ENCODE measurements at places on chromosomes 16 and 17. TPM values are rescaled to one million over a fixed set of nuclear protein-coding genes. Genes with fewer than 3 reads are reported as not detected.

MGRN1 gene
- polyA plus RNA-seq, result 51.9 TPM

ITGB4 gene
- polyA plus RNA-seq, result 14.7 TPM

TVP23A gene
- polyA plus RNA-seq, result 3.8 TPM

SPHK1 gene
- 3.8 TPM for polyA plus RNA-seq

TBC1D3G gene
- polyA plus RNA-seq, result not detected

BICDL2 gene
- 2.5 TPM for polyA plus RNA-seq

ACSM2A gene
- 58.3 TPM for polyA plus RNA-seq

DNA sequence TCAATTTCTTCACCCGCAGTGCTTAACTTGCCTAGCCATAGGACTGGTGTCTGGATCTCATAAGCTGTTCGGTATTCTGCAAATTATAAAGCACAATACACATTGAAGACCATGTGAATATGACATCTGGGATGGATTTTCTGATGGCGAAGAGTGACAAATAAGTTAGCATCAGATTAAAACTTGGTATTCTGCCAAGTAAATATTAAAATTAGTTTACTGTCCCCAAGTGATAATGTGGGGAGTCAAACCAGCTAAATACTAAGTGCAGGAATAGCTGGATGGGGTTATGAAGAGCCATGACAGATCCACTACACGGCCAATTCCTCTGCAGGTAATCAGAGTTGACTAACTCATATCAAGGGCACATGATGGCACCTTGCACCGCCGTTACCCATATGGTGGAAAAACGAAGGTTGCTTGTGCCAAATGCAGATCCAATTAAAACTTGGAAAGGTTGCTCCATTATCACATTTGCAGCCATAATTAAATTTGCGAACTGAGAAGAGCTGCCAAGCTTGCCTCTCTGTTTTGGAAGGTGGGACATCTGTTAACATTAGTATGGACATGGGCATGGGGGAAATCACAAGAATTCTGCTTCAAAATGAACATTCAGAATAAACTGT lies 114.9 kb upstream of the TOM1L1 start:
- no peak for DNase-seq

- DNase-seq, result no peak
Observed at GRCh38 chr17:41810659-41811548, 845 bp downstream of the P3H4 start.

GRCh38 chr17:38605841-38606645 lies at the start of gene SRCIN1:
TSS of gene SRCIN1 (minus strand) at chr17:38605952. CDS start at chr17:38605705, 247 bp downstream.
- no peak for DNase-seq

- DNase-seq, result no peak
Observed at GRCh38 chr16:31298958-31299357, 39.2 kb downstream of the ITGAM start.

- DNase-seq, result no peak
Observed at GRCh38 chr16:85839681-85840240, 40.3 kb downstream of the COX4I1 start.

DNA sequence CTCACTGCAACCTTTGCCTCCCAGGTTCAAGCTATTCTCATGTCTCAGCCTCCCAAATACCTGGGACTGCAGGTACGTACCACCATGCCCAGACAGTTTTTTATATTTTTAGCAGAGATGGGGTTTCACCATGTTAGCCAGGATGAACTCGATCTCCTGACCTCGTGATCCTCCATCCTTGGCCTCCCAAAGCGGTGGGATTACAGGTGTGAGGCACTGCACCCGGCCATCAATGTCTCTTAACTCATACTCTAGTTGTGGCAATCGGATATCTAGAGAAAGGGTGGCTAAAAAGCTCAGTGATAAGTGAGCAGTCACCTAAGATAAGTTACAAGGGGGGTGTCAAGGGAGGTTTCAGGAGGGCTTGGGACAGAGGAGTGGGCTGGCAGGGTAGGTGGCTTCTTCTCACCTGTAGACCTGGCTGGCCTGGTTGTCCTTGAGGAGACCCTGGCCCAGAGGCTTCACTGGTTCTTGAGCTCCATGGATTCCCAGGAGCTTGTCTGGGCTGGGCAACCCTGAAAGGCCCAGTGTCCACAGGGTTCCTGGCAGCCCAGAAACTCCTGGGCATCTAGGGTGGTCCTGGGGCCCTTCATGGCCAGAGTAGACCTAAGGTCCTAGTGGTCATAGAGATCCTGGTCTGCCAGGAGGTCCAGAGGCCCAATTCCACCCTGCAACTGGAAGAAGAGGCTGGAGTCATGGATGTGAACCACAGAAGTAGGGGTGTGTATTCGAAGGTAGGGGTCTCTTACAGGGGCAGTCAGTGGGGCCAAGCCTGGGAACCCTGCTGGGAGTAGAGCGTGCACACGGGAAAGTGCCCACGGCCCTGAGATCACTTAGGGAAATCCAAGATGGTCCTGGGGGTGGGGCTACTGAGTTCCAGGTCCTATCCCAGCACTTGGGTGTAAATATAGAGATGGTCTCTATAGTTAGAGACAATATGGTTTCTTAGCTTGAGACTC lies 12.7 kb upstream of the IGFBP4 start:
- DNase-seq, result no peak

DNA sequence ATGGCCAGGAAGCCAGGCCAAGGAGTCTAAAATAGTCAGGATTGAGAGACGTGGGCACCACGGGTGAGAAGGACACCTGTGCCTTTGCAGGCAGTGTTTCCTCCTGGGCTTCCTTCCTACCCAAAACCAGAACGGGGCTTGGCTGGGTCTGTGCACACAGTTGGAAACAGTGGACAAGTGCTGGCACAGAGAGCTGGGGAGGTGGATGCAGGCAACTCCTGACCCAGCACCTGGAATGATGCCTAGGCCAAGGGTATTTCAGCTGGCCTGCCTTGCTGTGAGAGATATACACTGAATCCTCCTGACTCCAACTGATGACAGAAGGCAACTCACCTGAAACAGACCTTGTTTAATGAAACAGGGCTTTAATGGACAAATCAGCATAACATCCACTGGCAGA lies 186.2 kb downstream of the SLC39A11 start:
- no peak for DNase-seq

- DNase-seq, result peak; percentile 25
Observed at GRCh38 chr16:77556201-77556873, 121.5 kb upstream of the ADAMTS18 start.

DNA sequence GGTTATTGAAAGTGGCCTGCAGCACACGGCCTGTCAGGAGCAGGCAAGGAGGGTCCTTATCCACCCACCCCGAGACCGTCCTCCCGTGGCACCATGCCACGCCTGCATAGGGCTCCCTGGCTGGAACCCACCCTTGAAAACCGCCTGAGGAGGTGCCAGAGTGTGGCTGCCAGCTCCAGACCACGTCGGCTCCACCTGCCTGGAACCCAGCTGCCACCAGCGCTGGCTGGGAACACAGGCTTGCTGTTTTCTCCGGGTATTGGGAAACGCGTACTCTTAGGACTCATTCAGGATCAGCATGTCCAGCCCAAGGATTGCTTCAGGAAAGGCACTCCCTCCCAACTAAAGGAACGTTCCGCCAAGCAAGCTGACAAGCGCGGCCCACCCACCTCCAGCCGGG lies 6.7 kb downstream of the ARL16 start:
- no peak for DNase-seq

GRCh38 chr17:1229349-1229899 lies 40.8 kb upstream of the BHLHA9 start:
- no peak for DNase-seq

DNA sequence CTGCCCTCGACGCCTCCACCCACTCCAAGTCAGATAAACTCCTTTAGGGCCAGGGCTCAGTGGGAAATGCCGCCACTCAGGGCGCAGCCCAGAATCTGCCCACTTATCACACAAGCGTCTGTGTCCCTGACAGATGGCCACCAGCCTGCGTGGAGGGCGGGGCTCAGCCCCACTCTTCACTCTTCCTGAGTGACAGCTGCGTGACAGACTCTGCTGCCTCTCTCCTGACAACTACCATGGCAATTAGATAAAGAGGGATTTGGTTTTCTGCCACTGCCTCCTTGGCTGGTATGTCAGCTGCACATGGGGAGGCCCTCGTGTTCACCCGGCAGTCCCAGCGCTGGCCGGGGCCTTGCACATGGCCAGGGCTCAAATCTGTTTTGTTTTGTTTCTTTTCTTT lies 96.2 kb downstream of the RTN4RL1 start:
- no peak for DNase-seq

DNA sequence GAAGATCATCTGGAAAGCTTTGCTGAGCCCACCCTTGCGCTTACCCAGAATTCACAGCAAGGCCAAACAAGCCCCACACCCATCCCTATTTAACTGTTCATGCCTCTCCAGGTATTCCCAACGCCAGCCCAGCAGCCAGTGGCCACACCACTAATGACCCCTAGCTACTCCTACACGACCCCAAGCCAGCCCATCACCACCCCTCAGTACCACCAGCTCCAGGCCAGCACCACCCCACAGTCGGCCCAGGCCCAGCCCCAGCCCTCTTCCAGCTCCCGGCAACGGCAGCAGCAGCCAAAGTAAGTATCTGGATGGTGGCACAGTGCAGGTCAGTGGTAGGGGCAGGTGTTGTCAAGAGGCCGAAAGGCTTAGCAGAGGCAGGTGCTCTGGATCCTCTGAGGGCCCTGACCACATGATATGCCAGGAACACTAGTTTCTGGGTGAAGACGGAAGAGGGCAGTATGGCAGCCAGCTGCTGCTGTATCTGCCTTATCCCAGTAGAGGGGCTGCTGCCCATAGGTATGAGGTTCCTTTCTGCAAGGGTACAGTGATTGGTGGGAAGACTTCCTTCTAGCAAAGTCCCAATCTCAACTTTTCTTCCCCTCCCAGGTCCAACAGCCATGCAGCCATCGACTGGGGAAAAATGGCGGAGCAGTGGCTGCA lies 10.7 kb downstream of the PROCA1 start:
- DNase-seq, result no peak

- no peak for DNase-seq
Observed at GRCh38 chr17:259341-259976, 78.0 kb upstream of the DOC2B start.

- DNase-seq, result no peak
Observed at GRCh38 chr16:1298406-1298805, 11.0 kb upstream of the UBE2I start.

DNA sequence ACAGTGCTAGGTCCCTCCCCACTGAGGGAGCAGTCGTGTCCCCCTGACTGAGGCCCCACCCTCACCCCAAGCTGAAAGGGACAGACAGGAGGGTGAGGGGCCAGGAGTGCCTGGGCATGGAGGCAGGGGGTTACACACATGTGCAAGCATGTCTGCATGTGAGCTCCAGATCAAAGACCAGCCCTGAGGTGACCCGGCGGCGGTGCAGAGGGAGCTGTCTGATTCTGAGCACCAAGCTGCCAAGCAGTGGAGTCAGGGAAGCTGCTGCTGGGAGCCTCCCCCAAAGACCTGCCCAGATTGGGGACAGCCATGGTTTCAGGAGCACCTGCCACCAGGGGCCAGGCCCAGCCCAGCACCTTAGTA lies 5.5 kb downstream of the DLX3 start:
- no peak for DNase-seq

DNA sequence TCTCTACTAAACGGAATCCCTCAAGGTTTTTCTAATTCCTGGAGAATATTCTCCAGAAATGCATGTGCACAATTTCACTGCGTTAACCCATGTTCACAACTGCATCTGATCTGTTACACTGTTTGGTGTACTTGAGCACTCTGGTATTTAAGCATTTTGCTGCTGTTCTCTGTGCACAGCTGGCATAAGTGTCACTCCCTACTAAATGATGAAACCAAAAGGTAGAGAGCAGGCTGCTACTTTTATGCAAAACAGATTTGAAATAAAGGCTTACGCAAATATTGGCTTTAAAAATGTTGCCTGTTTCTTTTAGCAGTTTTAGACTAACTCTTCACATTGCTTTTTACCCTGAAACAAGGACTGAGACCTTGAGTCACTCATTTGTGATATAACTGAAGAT lies 41.7 kb downstream of the ESRP2 start:
- DNase-seq, result no peak

- DNase-seq, result no peak
Observed at GRCh38 chr16:4972938-4973587, 14.9 kb downstream of the SEC14L5 start.

DNA sequence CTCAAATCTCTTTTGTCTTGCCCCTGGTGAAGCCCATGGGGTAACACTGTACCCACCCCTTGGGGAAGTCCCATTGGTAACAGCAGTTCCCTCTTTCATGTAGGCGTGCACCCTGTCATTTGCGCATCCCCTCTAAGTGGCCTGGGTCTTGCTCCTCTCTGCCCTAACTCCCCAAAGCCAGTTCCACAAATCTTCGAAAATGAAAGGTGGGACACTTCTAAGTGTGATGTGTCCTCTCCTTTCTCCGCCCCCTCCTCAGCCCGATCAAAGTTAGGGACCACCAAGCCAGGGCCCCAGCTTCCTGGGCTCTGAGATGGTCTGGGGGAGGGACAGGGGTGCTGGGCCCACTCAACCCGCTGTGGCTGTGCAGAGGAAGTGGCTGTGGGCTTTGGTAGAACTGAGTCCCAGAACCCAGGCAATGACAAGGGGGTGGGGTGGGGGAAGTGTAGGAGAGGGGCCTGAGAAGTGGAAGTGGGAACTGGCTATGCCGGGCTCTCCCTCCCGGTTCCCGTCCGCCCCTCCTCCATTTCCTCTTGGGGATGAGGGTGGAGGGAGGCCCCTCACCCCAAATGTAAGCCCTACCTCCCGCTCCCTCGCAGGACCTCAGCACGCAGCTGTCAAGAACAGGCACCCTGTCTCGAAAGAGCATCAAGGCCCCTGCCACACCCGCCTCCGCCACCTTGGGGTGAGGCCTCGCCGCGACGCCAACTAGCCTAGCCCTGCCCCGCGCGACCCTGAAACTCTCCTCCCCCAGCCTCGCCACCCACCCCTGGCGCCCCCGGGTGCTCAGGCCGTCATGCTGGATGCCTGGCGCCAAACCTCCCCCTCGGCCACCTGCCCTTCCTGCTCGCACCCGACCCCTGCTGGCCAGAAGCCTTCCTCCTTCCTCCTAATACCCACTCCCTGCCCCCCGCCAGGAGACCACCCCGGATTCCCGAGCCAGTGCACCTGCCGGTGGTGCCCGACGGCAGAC lies 8.7 kb downstream of the ABI3 start:
- no peak for DNase-seq

DNA sequence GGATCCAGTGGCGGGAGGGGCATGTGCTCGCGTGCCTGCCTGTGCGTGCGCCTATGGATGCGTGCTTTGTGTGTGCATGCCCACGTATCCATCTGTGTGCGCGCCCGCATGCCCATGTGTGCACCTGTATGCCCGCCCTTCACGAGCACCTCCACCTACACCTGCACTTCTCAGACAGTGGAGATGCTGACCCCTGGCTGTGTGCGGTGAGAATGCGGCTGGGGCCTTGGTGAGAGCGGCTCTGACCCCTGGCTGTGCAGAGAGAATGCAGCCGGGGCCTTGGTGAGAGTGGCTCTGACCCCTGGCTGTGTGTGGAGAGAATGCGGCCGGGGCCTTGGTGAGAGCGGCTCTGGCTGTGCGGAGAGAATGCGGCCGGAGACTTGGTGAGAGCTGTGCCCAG lies 33.9 kb downstream of the AXIN1 start:
- DNase-seq, result no peak

- no peak for DNase-seq
Observed at GRCh38 chr17:74859459-74860228, at the start of gene GRIN2C. TSS of gene GRIN2C (minus strand) at chr17:74859885. CDS start at chr17:74855092, 4,793 bp downstream.

- no peak for DNase-seq
Observed at GRCh38 chr17:39063681-39064069, 87.8 kb downstream of the PLXDC1 start.

All from renal cortex interstitium (tissue), 15 donors.